AG08396 (cell line): ENCODE measurements at places on chromosomes 7 and 10.
A peak's percentile ranks its signal among the peaks of the same experiment; 100 is the strongest.

DNA sequence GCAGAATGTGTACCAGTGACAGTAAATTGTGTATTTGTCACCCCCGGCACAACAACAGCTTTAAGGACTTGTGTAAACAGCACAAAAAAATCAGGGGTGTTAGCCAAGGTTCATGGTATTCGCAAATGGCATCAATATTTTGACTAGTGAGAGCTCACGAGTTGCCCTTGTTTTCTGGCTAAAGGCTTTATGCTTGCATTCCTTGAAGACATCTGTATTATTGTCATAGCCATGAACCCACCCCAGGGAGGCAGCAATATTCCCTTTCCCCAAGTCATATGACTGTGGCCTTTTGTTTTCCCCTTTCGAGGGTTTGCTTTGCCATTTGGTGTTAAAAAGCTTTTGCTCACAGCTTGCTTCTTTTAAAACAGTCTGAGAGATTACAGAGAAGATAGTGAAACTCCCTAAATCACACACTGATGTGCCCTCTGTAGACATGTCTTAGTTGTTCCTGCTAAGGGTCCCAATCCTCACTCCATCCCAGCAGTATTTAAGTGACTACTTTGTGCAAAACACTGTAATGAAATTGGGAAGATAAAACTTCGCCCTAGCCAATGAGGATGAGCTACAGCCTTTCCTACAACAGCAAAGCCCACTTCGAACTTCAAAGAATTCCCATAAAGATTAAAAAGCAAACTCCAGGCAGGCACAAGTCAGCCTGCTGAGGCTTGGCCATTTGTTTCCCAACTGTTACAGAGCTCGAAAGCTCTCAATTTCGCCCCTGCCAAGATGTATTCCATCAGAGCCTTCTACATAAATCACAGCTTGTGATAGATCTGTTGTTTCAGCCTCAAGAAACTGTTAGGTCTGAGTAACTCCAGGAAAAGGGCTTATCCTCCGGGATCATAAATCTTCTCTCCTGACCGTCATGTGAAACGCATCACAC is 172.3 kb downstream of the ADAM12 start:
- DNase-seq, result no peak

DNA sequence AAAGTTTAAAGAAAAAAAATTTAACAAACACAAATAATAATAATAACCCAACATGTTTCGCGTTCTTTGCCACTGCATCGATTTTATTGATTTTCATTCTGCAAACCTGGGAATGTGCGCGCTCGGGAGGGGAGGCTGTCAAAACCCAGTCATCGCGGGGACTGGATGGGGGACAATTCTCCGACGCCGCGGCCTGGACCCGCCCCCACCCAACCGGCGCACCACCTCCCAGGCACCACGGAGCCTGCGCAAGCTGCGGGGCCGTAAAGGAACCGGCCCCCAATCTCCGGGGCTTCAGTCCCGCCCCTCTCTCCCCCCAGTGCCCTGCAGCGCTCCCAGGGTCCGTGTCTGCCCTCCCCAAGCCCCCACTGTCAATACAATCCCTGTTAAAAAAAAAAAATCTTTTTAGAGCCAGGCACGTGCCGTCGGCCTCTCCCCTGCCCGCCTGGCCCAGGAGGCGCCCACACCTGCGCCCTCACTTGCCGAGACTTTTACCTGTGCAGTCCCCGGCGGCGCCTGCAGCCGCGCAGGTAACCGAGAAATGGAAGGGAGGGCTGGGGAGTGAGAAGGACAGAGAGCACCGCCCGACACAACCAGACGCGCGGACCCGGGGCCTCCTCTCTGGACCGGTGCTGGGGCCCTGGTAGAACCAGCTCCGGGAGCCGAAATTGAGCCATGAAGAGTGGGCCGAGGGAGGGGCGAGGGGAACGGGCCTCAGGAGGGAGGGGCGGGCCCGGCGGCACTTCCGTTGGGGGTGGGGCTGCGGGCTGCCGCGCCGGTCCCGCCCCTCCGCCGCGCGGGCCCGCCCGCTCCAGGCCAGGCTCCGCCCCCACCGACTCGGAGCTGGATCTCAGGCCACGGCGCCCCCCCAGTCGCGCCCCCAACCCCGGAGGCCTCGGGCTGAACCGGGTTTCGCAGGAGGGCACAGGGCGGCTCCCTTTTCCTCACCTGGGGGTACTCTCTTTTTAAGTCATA is 7.6 kb upstream of the ZNF503 start:
- DNase-seq, result peak; percentile 91

DNA sequence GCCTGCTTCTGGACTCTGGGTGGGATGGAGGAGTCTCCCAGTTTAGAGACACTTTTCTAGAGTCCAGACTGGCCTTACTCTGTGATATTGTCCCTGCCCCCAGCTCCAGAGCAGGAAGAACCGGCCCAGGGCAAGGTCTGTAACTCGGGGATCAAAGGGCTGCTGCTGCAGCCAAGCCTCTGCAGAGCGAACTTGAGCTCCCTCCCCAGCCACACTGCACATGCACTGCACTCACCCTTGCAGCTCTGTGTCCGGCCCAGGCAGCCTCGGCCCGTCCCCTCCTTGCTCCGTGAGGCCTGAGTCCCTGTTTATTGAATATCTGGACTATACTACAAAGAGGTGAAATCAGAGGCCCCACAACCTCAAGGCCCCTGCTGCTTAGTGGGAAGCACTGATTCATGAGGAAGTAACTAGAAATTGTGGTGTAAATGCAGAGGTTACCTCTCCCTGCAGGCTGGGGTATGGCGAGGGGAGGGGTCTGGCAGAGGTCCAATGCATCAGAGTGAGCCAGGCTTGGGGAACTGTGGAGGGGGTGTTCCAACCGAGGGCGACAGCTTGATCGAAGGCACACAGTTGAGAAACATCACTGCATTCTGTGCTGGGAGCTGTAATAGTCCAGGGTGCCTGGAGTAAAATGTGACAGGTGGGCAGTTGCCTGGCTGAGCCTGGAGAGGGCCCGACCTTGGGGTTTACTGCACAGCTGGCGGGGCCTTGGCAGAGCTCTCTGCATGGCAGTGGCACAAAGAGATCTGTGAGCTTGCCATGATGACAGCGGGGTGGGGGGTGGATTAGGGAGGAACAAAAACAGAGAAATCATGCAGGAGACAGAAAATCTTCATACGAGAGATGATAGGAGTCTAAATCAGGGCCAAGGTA is 49.1 kb downstream of the AOC1 start:
- no peak for DNase-seq

DNA sequence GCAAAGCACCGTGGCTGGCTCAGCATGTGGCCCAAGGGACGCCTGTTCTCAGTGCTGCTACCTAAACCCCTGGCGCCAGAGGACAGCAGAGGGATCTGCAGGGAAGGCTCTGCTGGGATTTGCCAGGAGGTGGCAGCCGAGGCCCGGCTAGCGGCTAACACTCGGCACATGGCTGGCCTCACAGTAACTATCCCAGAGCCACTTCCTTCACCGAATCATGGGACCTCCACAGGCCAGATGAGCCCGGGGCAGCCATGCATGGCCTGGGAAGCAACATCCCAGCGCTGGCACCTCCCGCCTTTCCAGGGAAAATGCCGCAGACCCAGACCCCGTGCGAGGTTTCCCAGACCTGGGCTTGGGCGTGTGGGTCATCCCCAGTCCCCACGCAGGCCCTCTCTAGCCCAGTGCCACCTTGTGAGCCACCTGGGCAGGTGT is 36.4 kb downstream of the DPYSL4 start:
- DNase-seq, result peak; percentile 94

- DNase-seq, result no peak
Observed at GRCh38 chr10:78656417-78657162, 412.2 kb upstream of the ZMIZ1 start.

DNA sequence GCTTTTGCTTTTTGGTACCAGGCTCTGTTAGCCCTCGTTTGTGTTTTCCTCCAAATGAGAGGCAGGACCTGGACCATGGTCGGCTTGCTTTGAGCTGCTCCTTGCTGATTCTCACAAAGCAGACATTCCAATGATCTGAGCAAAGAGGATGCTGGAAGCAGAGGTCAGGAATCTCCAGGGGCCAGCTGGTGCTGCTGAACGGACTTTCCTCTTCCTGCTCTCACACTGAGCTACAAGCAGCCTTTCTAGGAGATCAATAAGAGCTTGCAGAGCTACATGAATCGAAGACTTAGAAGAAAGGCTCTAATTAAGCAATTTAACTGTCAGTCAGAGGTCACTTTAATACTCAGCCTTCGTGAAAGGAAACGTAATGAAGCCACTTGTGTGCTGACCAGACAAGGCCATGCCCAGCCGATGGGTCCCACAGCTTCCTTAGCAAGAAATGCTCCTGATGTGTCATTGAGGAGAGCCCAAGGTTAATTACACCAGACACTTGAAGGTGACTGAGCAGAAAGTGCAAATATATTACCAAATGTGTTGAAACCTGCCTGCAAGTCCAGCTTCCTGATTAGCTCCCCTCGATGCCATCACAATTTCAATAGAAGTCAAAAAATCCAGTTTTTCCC is 151.3 kb upstream of the RSU1 start:
- peak; percentile 80 for DNase-seq

DNA sequence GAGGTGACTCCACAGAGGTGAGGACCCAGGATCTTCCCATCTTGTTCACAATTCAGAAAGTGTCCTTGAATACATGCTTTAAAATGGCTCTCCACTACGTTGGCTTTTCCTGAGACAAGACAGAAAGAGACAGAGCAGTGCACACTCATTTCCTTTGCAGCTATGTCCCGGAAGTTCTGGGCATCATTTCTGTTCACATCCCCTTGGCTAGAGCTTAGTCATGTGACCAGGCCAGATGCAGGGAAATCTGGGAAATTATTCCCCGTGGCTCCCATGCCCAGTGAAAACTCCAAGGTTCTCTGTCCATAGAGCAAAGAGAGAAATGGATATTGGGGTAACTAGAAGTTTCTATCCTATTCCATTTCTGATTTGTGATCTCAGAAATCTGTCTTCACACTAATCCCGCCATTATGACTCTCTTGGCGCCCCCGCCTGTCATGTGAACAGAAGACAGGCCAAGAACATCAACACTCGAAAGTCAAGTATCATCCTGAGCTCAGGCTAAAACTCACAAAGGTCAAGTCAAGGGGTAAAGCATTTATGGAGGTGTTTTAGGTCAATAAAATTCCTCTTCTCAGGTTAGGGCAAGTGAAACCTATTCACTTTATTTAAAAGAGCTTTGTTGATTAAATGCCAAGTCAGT is 251.4 kb upstream of the HABP2 start:
- DNase-seq, result no peak

- DNase-seq, result no peak
Observed at GRCh38 chr7:129828078-129828762, 124.5 kb downstream of the UBE2H start.
